ENCODE measurements at places on chromosomes 11 and 22.

DNA sequence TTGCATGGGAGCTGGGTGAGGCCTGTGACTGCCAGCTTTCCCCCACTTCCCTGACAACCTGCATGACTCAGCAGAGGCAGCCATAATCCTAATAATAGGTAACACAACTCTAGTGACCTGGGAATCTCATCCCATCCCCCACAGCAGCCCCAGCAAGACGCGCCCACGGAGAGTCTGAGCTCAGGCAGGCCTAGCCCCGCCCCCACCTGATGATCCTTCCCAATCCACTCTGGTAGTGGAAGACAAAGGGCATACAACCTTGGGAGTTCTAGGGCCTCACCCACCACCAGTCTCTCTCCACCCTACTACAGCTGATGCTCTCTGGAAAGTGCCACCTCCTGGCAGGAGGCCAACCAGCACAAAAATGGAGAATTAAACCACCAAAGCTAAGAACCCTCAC lies 60.3 kb downstream of the CWF19L2 start:
- DNase-seq: no peak

- DNase-seq: no peak
Observed at GRCh38 chr11:12666915-12667314, 7.3 kb upstream of the TEAD1 start.

- no peak for DNase-seq
Observed at GRCh38 chr11:103892603-103893002, 143.8 kb upstream of the DDI1 start.

DNA sequence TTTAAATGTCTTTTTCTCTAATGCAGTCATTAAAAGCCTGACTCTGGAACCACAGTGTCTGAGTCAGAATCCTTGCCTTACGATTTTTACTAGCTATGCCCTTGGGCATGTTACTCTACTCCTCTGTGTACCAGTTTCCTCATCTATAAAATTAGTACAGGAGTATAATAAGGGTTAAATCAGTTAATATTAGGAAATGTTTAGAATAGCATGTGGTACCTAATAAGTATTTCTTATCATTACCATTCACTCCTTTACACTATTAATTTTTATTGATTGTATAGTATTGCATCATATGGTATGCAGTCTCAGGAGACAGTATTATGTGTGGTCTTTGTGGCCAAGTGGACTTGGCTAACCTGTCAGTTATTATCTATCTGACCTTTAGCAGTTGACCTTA lies 68.2 kb downstream of the METTL15 start:
- no peak for DNase-seq

DNA sequence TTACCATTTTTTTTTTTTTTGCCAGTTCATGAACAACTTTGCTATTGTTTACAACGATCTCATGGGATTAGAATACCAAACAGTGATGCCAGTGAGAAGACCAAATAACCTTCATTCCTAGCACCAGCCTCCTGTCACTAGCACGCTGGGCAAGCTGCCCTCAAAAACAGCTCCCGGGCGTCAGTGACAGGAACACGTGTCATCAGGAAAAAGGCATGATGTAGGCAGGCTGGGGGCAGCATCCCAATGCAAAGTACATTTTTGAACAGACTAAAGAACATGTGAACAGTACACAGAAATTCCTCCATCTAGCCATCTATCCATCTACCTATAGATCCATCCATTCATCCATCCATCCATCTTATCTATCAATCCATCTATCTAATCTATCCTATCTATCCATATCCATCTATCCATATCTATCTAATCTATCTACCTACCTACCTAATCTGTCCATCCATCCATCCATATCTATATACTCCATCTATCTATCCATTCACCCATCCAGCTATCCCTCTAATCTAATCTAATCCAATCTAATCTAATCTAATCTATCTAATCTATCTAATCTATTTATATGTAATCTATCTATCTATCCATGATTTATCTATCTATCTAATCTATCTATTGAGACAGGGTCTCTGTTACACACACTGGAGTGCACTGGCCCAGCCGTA lies 378.5 kb downstream of the SHANK2 start:
- DNase-seq: no peak

GRCh38 chr11:65357856-65358356 lies 3.4 kb downstream of the TIGD3 start:
- no peak for DNase-seq

GRCh38 chr22:36874736-36875135 lies 13.9 kb downstream of the NCF4 start:
- DNase-seq: no peak

GRCh38 chr22:29798318-29798717 lies 31.1 kb downstream of the UQCR10 start:
- DNase-seq: no peak

DNA sequence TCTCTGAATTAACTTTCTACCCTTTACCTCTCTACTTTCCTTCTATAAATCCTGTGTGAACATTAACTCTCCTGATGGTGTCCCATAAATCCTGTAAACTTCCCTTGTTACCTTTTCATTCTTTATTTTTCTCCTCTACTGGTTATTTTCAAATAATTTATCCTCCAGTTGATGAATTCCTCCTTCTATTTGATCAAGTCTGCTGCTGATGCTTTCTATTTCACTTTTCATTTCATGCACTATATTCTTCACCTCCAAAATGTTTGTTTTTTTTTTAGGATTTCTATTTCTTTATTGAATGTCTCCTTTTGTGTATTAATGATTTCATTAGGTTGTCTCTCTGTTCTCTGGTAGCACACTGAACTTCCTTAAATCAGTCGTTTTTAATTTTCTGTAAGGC lies 68.6 kb downstream of the KCNQ1OT1 start:
- DNase-seq: no peak

GRCh38 chr22:32674925-32675825 lies 126.3 kb upstream of the TIMP3 start:
- DNase-seq: no peak

DNA sequence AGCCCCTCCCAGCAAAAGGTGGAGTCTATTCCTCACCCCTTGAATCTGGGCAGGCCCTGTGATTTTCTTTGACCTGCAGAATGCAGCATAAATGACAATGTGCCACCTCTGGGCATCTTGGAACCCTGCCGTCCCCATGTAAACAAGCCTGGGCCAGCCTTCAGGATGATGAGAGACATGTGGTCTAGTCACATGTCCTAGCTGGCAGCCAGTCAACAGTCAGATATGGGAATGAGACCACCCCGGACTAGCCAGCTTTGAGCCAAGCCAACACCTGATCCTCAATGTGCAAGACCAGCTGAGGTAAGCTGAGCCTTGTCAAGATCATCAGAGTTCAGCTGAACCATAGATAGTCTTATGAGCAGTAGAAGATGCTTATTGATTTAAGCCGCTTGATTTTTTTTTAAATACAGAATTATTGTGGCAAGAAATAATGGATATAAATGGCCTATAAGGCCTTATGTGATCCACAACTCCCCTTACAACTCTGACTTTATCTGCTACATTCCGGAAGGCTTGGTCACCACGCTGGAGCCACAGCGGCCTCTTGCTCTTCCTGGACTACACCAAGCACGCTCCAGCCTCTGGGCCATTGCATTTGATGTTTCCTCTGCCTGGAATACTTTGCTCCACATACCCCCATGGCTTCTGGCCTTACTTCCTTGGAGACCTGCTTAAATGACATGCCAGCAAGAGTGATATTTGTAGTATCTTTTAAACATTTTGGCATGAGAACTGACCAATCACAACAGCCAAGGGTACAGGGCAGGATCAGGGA lies 225.9 kb upstream of the SESN3 start:
- no peak for DNase-seq

GRCh38 chr11:66022401-66023185 lies 3.7 kb downstream of the CATSPER1 start:
- no peak for DNase-seq

GRCh38 chr11:101051677-101052076 lies 77.9 kb downstream of the PGR start:
- no peak for DNase-seq

DNA sequence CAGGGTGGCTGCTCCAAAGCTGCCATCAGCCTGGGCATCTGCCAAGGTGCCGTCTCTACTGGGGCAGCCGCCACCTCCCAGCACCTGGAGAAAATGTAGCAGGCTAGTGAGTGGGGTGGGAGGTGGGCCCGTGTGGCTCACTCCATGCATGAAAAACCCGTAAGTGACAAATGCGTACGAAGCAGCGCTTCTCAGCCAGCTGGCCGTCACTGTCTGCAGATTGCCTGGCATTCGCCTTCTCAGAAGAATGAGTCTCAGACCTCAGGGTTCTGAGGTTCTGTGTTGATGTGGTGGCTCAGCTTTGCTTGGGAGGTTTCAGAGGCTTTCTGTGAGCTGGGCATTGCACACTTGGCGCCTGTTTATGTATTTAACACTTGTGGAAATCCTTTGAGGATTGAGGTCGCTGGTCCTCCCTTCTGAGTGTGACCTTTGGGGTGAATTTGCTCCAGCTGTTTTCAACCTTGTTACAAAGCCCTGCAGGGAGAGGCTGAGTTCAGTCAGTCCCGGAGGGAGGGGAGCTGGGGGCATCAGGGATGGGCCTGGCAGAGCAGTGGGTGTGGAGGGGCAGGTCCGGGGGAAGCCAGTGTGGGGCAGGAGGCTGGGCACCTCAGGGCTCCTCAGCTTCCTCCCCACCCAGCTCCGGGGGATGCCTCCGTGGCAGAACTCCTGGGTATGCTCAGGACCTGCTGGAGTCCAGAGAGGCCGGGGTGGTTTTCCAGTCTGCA lies 977.0 kb downstream of the TBC1D22A start:
- no peak for DNase-seq
